ENCODE measurements at places on chromosomes 4 and X.

GRCh38 chrX:50606300-50606950, 135.8 kb upstream of the DGKK start:
- no peak for DNase-seq

DNA sequence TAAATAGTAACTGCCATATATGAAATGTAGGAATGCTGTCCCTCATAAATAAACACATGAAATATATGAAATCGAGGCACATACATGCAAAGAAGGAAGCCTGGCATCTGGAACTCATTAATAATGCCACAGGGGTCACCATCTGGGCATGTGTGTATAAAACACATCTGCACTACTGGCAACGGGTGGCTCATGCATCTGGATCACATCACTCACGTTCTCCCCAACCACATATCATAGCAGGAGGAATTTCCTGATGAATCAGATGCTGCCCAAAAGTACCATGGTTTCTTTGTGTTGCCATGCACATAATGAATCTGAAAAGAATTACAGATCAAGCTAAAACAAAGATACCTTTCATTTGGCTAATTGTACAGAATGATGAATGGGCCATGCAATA, 28.6 kb downstream of the RNF175 start:
- DNase-seq = no peak

GRCh38 chr4:18536428-18536827, 514.9 kb upstream of the LCORL start:
- no peak for DNase-seq

DNA sequence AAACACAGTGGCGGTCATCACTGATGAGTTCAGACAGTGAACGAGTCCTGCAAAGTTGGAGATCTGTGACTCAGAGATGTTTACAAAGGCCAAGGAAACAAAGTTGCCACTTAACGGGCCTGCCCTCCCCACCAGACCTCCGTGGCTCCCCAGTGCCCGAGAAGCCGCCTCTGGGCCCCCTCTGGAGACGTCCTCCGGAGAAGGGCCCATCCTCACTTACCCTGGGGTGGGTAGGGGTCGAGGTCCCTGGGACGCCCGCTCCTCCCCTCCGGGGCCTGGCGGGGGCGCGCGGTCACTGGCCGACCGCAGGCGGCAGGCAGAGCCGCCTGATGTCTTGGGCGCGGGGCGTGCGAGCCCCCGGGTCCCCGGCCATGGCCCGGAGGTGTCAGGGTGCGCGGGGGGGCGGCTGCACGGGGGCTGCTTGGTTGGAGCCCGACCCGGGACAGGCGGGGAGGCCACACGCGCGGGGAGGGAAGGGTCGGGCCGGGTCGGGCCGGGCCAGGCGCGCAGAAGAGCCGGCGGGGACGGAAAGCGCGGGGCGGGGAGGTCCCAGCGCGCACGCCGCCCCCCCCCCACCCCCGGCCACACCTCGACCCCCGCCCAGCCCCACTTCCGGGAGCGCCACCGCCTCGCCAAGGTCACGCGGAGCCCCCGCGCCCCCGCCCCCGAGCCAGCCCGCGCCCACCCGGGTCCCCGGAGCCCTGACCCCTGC, 529 bp downstream of the DHRSX start:
- peak; percentile 27 for DNase-seq

GRCh38 chrX:18810416-18810815, 103.0 kb downstream of the PPEF1 start:
- no peak for DNase-seq

- DNase-seq = no peak
Observed at GRCh38 chr4:55125087-55125721, at the start of gene KDR. KDR (minus strand) TSS chr4:55125595; CDS start chr4:55125293, 302 bp downstream.

DNA sequence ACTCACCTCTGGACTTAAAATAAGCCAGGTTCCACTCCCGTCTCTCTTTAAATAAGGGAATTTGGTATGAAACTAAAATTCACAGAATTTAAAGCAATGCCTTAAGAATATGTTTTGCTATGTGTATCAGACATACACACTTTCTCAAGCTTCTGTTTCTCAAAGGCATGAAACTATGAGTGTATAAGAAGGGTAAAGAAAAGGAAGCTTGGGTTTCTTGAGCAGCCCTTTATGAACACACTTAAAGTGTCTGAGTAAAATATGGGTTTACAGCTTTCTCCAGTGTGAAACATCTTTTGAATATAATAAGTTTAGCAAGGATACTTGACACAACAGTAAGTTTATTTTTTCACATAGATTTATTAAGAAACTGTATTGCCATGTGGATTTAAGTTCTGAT, 370.5 kb downstream of the TMA16 start:
- DNase-seq = no peak

- no peak for DNase-seq
Observed at GRCh38 chr4:105641845-105642244, 66.6 kb downstream of the INTS12 start.

DNA sequence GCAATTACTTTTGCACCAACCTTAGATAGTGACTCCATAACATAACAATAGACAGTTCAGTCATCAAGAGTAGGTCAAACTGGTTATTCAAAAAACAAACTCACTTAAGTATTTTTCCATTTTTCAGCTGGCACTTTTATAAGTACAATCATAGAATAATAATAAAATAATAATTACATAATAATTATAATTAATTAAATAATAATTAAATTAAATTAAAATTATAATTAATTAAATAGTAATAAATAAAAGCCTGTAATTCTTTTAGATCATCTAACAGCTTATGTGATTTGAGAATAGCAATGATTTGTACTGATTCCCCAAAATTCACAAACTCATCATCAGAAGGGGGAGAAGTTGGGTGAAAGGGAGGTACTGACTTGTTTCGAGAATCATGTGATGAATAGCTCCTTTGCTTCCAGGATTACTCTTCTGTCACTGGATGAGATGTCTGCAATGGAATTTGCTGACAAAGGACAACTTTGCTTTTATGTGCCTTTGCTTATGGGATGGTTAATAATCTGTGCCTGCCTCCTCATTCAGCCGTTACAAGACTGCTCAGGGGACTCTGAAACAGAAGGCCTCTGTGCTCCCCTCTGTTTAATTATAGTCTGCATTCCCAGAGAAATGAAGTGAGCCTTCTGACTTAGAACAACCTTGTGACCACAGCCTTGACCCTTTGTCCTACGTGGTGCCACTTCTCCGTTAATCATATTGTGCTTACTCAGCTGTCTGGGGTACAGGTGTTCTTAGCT, 104.8 kb upstream of the ENPEP start:
- peak; percentile 34 for DNase-seq

DNA sequence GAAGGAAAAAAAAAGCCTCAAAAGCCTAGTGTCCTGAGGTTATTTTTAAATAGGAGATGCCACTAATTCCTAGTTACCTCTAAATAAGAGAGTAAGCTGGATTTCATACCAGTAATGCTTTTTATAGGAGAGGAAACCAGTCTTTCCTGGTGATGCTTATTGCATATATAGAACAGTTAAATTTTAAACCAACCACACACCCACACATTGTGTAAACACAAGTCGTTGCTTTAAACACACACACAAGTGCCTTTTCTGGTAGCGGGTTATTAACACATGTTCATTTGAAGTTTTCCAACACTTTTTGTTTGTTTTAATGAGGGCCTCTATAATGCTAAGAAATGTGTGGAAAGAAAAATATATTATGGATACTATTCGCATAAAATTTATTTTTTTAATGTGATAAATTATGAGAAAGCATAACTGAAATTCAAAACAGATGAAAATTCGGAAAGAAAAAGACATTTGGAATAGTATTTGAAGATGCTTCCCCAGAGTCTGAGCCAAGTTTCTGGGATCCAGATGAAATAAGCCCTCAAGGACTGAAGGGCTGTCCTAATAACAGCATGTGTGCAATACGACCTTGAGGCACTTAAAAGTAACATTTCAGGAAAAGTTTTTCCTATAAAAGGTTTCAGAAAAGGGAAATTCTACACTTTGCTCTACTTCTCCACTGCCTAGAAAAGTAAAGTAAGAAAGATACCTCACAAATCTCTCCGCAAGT, 2.0 kb downstream of the ANTXR2 start:
- DNase-seq = no peak

GRCh38 chr4:108048997-108049396, 59.3 kb downstream of the HADH start:
- DNase-seq = no peak

GRCh38 chr4:116838609-116839008, 246.8 kb downstream of the TRAM1L1 start:
- DNase-seq = no peak

- no peak for DNase-seq
Observed at GRCh38 chrX:137565921-137566745, at the start of gene ZIC3. ZIC3 (plus strand) TSS chrX:137566127; CDS start chrX:137566692, 565 bp downstream.

DNA sequence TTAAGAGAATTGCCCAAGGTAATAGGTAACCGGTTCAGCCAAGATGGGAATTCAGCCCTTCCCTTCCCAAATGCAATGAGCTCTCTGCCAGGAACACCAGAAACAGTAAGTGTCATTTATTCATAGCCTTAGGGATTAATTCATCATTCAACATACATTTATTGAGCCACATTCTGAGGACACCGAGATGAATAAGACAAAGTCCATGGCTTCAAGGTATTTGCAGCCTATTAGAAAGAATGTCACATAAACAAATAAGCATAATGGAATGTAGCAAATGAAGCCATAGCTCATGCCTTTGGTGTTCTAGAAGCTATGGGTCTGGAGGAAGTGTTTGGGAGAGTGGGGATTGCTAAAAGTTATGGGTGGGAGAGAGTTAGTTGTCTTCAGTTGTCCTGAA, 6.3 kb upstream of the TAB3 start:
- no peak for DNase-seq

- no peak for DNase-seq
Observed at GRCh38 chrX:113920661-113921060, 663.2 kb upstream of the HTR2C start.

GRCh38 chr4:187204389-187204918, 480.8 kb upstream of the FAT1 start:
- DNase-seq = no peak

DNA sequence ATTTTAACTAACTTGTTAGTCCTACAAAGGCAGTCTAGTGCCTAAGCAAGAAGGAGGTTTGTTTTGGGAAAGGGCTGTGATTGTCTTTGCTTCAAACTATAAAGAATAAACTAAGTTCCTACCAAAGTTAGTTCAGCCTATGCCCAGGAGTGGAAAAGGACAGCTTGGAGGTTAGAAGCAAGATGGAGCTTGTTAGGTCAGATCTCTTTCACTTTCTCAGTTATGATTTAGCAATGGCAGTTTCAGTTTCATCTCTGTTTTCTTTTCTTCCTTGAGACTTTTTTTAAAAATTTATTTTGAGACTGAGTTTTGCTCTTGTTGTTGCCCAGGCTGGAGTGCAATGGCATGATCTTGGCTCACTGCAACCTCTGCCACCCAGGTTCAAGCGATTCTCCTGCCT, 82.9 kb upstream of the NLGN4X start:
- no peak for DNase-seq

DNA sequence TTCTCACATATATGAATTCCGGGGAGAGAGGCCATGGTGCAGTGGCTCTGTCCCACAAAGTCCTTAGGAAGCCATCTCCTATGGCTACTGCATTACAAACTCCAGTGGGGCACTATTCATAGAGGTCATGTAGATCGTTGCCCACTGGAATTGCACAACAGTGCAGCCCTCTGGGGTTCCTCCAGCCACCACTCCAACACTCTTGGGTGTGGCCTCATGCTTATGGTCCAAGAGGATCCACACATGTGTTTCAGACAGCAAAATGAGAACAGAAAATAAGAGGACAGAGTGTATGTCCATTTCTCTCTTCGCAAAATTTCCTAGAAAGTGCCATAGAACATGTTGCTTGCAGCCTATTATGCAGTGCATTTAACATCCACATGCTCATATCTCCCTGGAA, 444.2 kb upstream of the FAM241A start:
- no peak for DNase-seq

GRCh38 chr4:83012200-83012686, 1.6 kb upstream of the LIN54 start:
- no peak for DNase-seq

- DNase-seq = no peak
Observed at GRCh38 chr4:151786158-151786495, 25.3 kb upstream of the GATB start.

GRCh38 chr4:87118826-87119225, 101.6 kb downstream of the KLHL8 start:
- DNase-seq = peak; percentile 91

- no peak for DNase-seq
Observed at GRCh38 chrX:71514367-71515037, 18.4 kb upstream of the OGT start.

GRCh38 chr4:80101071-80101791, 28.2 kb upstream of the ANTXR2 start:
- DNase-seq = no peak

DNA sequence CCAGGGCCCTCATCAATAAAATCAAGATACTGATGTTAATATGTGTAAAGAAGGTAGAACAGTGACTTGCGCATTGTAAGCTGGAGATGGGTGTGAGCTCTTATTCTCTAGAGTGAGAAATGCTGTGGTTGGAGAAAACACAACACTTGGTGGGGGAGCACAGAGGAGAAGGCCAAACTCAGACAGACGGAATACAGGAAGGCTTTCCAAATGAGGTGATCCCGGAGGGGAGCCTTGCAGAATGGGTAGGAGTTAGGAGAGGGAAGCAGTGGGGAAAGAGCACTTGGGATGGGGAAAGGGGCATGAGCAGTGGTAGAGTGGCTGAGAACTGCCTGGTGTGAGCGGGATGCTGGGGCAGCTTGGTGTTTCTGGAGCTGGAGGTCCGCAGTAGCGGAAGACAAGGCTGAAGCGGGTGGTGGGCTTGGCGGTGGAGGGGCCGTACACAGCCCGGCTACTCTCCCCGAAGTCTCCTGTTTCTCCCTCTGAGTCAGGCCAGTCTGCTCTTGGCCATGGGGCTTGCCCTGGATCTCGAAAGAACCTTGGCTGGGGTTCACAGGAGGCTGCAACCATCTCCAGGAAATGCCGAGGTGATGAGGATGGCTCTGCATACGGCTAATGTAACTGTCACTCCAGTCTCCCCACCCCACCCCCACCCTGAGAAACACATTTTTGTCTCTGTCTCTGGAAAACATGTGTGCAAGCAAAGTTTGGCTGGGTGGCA, 11.3 kb upstream of the PLAC1 start:
- DNase-seq = peak; percentile 7

GRCh38 chr4:6804082-6804752, 21.7 kb downstream of the KIAA0232 start:
- DNase-seq = no peak

- DNase-seq = no peak
Observed at GRCh38 chr4:109748114-109748513, 18.2 kb upstream of the PLA2G12A start.

DNA sequence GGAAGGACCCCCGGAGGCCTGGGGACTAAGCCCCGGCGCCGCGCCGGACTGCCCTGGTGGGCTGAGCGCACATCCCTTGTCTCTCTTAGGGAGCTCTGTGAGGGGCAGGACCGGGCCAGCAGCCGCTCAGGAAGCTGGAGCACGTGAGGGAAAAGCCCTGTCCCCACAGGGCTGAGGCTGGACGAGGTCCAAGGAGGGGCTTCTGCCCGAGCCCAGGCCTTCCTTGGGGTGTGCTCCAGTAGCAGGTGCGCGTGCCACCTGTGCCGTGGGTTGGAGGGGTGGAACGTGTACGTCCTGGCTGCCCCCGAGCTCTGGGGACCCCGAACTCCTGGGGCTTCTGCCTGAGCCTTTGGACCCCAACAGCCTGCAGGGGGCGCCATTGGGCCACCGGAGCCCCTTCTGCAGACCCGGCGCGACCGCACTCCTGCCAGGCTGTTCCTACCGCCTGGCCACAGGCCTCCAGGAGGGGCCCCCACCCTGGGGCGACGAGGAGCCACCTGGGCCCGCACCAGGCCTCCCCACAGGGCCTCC, 27.2 kb downstream of the TACC3 start:
- DNase-seq = peak; percentile 62

Measured in ACHN (cell line).